ENCODE measurements at places on chromosomes 16 and 17. TPM values are rescaled to one million over a fixed set of nuclear protein-coding genes. Genes with fewer than 3 reads are reported as not detected.

CLEC18B gene
- total RNA-seq, result 42.8 TPM

SLC5A10 gene
- total RNA-seq, result 1.1 TPM

KREMEN2 gene
- 1.7 TPM for total RNA-seq

DNA sequence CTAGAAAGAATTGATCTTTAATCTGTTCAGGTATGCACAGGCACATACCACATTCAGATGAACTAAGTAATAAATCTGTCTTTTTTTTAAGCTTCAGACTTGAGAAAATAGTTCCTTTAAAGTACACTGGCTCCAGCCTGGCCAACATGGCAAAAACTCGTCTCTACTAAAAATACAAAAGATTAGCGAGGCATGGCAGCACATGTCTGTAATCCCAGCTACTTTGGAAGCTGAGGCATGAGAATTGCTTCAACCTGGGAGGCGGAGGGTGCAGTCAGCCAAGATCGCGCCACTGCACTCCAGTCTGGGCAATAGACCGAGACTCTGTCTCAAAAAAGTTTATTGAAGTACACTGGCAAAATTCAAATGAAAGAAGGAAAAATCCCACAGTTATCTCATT, 111.0 kb upstream of the NETO2 start:
- no peak for DNase-seq

DNA sequence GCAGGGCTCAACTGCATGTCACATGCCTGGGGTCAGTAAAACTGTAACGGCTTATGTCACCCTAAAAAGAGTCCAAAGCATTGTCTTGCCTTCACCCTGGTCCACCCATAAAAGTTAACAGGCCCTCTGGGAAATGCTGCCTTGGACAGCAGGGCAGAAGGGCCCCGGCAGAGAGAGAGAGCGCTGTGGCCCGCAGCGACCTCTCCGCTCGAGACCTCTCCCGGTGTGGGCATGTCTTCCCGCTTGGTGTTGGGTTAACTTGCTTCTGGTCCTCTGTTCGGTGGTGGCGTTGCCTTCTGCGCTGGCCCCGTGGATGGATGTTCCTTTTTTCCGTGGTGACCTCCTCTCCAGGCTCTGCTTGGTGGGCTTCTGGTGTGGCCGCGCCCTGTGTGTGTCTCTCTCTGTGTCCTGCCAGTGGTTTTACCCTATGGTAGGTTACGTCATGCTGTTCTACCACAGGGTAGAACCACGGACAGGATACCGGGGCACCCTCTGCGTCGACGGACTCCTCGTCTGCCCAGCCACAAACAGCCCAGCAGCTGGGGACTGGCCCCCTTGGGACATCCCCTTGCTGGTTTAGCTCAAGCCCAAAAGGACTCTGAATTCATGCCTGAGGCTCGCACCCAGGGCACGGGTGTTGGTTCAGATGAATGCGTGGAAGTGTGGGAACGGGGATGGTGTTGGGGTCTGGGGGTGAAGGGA, 18.3 kb upstream of the CLEC18A start:
- DNase-seq, result peak; percentile 9

DNA sequence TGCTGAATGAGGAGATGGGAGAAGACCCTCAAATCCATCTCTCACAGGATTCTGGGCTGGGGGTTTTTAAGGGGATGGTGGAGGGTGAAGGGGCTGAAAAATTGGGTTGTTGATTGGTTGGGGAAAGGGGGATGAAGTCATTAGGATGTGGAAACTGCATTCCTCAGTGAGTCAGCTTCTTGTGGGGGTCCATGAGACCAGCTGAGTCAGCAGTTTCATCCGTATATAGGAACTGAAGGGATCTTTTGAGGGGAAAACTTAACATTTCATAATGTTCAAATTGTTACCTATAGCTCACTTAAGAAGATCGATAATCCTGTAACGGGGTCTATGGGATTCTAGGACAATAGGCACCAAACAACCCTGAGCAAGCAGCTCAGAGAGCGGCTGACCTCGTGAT, 213.4 kb downstream of the CBLN1 start:
- no peak for DNase-seq

DNA sequence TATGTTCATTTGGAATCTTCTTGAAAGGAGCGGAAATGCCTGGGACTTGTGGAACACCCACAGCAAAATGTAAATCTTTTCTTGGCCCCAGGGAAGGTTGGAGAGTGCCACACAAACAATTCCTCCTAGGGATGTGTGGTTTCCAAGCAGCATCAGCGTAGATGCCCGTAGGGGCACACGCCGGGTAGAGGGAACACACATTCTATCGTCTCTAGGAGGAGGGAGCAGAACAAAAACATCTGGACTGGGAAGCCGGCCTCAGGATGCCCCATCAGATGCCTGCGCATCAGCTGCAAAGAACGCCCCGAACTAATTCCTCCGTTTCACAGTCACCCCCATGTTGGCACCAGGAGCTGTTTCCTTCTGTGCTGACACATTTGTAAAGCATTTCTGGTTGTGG, 357.9 kb upstream of the ZFHX3 start:
- no peak for DNase-seq

DNA sequence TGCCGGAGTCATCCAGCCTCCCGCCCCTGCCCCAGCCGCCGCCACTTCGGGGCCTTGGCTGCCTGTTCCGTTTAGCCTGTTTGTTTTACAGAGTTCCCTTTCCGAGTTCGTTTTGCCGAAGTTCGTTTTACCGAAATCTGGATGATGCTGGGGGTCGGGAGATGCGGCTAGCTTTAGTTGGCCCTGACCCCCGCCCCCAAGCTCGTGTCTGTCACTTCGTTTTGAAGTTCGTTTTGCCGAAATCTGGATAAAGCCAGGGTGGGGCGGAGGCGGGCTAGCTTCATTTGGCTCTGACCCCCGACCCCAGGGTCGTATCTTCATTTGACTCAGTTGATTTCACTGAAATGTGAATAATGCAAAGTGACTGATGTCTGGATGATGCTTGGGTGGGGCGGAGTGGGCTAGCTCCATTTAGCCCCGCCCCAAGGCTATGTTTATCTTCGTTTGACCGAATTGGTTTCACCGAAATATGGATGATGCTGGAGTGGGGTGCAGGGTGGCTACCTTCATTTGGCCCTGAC, 591 bp downstream of the PSMD7 start:
- no peak for DNase-seq

Measured in testis (tissue), 5 donors.